SIG-M5 (cell line): ENCODE measurements at places on chromosomes 12 and 14.

GRCh38 chr14:68359837-68360552 lies 432.9 kb downstream of the ZFP36L1 start:
- no peak for DNase-seq

GRCh38 chr12:14621826-14622225 lies 54.1 kb upstream of the PLBD1 start:
- no peak for DNase-seq

DNA sequence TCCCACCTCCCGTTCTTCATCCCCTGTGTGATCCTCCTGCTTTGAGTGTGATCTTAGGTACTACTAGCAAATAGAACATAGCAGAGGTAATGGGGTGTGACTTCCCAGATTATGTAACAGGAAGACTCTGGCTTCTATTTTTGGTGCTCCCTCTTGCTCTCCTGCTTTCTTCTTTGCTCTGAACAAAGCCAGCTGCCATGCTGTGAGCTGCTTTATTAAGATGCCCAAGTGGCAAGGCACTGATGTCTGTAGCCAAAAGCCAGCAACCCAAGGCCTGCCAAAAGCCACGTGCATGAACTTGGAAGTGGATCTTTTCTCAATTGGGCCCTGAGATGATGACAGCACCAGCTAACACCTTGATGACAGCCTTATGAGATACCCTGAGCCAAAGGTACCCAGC lies 5.8 kb upstream of the MFAP5 start:
- DNase-seq = no peak

GRCh38 chr14:68051146-68051545 lies 231.6 kb downstream of the RAD51B start:
- DNase-seq = no peak

- no peak for DNase-seq
Measured at GRCh38 chr14:53306267-53306721, 153.2 kb upstream of the DDHD1 start.

DNA sequence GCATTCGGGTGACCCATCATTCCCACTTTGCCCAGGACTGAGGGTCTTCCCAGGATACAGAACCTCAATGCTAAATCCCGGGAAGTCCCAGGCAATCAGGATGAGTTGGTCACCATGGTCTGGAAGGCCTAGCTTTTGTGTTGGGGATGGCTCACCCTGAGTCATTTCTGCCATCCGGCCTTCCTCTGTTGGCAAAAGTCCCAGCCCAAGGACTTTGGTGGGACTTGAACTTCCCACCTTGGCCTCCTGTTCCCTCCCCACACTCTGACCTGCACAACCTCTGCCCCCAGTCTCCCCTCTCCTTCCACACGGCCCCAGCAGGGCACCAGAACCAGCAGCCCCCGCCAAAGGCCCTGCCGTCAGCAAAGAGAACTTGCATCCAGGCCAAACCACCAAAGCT lies 24.6 kb upstream of the NCOR2 start:
- no peak for DNase-seq

DNA sequence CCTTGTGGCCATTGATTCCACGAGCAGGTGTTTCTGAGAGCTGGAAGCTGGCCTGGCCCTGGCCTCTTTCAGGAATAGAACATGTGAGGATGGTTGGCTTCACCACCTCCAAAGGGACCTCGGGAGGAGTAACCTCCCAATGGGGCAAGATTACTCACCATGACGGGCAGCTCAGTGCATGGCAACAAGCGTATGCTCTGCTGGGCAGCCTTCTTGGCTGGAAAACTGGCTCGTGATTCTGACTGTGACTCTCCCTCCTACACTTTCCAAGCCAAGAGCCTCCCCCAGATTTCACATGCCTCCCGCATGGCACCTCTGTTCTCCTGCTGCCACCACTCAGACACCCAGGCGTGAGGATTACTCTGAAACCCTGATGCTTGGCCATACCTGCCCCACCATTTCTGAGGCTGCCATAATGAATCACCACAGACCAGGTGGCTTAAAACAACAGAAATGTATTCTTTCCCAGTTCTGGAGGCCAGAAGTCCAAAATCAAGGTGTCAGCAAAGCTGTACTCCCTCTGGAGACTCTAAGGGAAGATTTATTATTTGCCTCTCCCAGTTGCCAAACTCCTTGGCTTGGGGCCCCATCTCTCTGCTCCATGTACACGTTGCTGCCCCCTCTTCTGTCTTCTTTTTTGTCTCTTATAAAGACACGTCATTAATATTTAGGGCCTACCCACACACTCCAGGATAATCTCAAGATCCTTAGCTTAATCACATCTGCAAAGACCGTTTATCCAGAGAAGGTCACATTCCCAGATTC lies 215.9 kb downstream of the CHST11 start:
- DNase-seq = no peak

DNA sequence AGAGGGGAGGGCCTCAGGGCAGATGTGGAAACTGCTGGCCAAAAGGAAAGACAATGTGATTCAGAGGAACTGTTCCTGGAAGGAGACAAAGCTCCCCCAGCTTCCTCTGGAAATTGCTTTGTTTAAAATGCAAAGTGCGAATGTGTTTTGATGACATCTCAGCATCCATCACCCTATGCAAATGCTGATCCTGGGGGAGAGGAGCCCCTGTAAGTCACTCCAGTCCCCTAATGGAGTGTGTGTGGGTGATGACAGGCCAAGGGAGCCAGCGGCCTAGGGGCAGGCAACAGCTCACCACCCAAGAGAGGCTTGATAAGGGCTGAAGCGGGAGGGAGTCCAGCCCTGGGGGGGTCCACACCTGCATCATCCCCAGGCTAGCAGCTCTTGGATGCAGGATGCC lies 134.2 kb downstream of the ESRRB start:
- DNase-seq = no peak

DNA sequence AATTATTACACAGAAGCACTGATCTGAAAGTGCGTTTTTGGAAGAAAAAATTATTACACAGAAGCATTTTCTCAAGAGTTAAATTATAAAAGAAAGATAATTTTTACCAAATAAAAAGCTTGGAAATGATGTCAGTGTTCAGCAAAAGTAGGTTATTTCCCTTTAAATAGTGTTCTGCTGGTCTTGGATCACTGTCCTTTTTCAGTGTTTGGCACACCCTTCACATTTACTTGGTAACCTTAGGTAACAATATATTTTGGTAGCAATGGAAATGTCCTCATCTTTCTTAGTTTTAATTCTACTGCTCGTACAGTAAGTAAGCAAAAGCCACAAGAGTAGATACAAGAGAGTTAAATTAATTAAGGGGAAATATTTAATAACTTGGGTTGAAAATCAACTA lies 40.3 kb downstream of the FERMT2 start:
- no peak for DNase-seq

GRCh38 chr12:2683283-2684025 lies 111.3 kb upstream of the FKBP4 start:
- DNase-seq = no peak

GRCh38 chr12:6450869-6451347 lies 934 bp upstream of the TAPBPL start:
- DNase-seq = no peak

DNA sequence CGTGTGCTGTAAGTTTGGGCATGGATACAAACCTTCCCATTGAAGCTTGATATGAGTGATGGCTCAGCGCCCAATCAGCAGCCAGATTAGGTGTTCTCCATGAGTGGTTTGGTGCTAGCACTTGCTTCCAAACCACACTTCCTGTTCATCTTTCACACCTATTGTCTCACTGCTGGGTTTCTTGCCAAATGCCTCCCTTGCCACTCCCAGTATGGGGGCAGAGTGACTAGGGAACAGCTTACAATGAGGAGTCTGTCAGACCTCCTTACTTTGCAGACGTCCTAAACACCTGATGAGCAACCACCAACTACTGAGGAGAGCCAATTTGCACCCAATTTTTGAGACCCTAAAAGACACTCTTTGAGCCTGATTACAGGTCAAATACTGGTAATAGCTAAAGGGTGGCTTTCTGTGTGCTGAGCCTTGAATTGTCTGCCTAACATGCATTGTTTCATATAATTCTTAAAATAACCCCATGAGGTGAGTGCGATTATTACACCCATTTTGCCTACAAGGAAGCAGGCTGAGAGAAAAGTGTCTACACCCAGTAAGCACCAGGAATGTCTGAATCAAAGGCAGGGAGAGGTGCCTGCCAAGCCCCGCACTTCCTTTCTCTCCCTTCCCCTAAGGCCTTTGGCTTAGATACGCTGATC lies 48.4 kb upstream of the FOS start:
- DNase-seq = no peak

DNA sequence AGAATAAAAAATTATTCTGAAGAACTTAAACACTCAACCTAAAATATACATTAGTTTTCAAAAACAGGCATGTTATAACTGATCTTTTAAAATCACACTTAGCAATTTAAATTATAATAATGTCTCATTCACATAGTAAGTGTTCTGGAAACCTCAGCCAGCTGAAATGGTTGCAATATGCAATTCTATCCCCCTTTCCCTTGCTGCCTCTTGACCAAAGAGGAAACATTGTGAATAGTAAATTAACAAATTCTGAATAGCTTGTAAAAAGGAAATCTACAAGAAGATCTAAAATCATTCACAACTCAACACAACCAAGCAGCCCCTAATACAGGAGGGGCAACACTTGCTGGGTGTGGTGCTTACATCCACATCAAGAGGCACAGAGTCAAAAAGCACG lies 431.9 kb downstream of the BCAT1 start:
- DNase-seq = no peak

GRCh38 chr14:101070540-101071492 lies 167.3 kb upstream of the RTL1 start:
- DNase-seq = no peak

- no peak for DNase-seq
Measured at GRCh38 chr14:29741909-29742401, 185.7 kb downstream of the PRKD1 start.

GRCh38 chr14:64598404-64598803 lies 48.6 kb downstream of the PPP1R36 start:
- DNase-seq = no peak

- DNase-seq = no peak
Measured at GRCh38 chr14:33686856-33687255, 264.0 kb downstream of the EGLN3 start.

DNA sequence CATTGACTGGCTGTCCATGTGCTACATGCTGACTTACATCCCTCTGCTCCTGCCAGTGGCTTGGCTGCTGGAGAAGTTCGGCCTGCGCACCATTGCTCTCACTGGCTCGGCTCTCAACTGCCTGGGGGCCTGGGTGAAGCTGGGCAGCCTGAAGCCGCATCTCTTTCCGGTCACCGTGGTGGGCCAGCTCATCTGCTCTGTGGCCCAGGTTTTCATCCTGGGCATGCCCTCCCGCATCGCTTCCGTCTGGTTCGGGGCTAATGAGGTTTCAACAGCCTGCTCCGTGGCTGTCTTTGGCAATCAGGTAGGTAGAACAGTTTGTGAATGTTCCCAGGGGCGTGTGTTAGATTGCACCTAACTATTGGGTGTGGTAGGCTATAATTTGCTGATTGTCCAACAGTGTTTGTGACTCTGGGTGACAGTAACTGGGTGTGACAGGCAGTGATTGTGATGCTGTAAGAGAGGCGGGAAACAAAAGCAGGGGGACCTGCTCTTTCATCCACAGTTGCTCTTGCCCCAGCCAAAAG lies 981 bp downstream of the FLVCR2 start:
- DNase-seq = no peak

GRCh38 chr12:68800294-68800693 lies 7.7 kb upstream of the MDM2 start:
- DNase-seq = no peak

- DNase-seq = no peak
Measured at GRCh38 chr12:83010169-83010804, 323.6 kb downstream of the TMTC2 start.

- DNase-seq = no peak
Measured at GRCh38 chr14:79468486-79468885, 742.8 kb downstream of the DIO2 start.

DNA sequence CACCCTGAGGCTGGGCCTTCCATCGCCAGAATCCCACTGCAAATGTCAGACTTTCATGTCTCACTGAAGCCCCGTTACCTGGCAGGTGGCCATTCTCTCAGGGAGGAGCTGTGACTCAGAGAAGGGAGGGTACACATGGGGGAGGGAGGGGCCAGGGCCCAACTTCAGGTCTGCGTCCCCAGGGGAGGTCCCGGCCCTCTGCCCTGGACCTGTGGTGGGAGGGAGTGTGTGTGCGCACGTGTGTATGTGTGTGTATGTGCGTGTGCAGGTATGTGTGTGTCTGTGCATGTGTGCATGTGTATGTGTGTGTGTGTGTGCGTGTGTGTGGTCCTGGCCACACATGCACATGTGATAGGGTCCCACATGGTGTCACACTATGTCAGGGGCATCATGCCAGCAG lies 50.9 kb downstream of the MVK start:
- DNase-seq = no peak

DNA sequence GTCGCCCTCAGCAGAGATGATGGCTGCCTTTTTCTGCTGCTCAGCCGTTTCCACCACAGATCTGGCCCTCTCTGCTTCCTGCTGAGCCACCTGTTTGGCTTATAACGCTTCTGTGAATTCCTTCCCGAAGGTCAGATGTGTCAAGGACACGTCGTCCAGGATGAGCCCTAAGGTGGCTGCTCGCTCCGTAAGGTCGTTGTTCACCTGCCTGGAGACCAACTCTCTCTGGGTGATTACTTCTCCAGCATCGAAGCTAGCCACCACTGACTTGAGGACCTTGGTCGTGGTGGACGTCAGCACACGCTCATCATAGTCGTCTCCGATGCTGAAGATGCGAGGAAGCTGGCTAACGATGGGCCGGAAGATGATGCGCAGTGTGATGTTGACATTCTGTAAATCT lies 11.7 kb upstream of the ASB8 start:
- no peak for DNase-seq

DNA sequence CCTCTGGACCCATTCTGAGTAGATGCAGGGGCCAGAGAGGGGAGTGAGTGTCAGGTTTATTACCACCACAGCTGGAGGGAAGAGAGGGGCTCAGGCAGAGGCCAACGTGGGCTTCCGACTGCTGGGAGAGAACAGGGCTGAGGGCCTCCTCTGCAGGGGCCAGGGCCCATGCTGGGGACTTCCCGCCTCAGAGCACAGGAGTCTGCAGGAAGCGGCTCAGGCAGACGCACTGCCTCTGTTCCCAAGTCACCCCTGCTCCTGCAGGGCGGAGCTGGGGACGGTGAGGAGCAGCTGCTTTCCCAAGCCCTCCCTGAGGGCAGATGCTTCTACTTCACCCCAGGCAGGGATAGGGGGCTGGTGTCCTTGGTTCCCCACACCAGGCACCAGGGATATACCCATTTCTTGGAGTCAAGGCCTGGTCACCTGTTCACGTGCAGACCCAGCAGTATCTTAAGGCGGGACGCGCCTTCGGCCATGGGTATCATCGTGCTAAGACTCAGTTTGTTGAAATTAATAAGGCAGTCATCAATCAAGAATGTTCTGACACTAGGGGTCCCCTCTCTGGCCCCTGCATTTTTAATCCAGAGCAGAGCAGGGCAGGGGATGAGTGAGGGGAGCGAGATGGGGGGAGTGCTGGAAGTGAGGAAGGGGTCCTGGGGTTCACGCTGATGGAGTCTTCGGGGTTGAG lies 100.0 kb downstream of the PIWIL1 start:
- DNase-seq = no peak
